ENCODE measurements at places on chromosomes 3 and 15.

- DNase-seq: no peak
These were observed 629.7 kb downstream of the NTRK3 start for GRCh38 chr15:87626860-87627259.

GRCh38 chr15:58398643-58399042 is 33.1 kb upstream of the LIPC start:
- no peak for DNase-seq

GRCh38 chr3:154224866-154225265 is 99.4 kb downstream of the DHX36 start:
- no peak for DNase-seq

GRCh38 chr3:8607234-8608040 is 37.2 kb downstream of the SSUH2 start:
- no peak for DNase-seq

DNA sequence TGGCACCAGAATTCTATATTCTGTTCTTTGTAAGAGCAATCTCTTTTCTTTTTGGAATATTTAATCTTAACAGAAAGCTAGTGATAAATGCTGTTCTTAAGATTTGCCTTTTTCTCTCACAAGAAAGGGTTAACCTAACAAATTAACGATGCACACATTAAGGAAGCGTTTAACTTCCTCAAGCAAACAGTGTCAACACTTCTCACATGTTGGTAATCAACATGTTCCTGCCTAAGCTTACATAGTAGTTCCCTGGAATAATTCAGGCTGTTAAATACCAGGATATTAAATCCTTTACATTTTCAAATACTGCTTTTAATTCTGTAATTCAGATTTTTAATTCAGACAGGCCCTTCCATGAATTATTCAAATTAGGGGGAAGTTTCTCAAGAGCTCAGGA is 67.4 kb upstream of the RPL35A start:
- DNase-seq: no peak

DNA sequence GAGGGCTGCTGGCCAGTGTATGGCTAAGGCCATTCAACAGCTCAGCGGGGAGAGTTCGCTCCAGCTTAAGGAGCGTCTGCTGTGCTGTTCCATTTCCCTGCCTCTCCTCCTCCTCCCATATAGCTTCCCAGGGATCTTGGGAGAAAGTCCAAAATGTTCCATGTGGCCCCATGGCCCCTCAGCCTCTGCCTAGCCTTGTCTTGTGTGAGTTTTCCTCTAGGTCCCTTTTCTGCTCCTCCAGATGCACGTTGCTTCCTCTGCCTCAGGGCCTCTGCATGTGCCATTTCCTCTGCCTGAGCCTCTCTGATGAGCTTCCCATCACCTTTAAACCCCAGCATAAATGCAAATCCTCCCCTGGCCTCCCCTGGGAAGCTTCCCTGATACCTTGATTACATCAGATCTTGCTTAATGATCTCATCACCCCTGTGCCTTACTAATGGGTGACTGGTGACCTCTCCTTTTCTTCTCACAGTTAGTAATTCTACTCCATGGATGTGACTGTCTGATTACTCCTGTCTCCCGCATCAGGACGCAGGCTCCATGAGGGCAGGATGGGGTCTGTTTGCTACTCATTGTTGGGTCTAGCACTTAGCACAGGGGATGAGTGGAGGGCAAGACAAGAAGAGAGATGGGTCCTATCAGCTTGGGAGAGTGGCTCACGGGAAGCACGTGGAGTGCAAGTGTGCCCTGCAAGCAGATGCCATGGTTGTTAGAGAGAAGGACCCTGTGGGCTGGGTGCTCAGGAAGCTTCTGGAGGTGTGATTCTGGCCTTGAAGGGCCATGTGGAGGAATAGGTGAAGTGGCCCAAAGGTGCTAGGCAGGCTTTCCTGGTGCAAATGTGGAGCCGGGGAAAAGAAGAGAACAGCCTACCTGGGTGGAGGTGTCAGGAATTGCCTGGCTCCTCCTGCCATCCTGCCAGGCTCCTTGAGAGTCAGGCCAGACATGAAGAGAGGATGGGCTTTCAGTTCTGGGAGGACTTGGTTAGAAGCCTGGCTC is 23.8 kb downstream of the ITGA11 start:
- DNase-seq: peak; percentile 5

DNA sequence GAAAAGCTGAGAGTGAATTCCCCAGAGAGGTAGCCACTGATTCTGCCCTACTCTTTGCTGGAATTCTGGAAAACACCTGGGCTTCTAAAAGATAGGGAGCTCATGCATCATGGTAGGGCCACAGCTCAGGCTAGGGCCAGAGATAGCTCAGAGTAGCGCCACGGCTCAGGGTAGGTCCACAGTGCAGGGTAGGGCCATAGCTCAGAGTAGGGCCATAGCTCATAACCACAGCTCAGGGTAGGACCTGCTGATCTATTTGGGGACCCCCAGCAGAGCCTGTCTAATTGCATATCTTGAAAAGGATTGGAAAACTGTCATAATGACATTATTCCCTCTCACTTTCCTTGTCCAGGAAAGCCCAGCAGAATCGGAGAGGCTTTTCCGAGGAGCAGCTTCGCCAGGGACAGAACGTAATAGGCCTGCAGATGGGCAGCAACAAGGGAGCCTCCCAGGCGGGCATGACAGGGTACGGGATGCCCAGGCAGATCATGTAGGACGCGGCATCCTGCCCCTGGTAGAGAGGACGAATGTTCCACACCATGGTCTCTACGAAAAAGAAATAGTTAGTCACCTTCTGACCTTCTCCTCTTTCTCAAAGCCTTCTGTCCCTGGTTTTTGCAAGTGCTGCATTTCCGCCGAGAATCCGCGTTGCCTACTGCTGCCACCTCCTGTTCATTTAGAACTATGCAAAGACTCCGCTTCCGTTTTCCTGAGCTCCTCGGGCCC is 14.5 kb downstream of the TAGLN3 start:
- DNase-seq: peak; percentile 55

DNA sequence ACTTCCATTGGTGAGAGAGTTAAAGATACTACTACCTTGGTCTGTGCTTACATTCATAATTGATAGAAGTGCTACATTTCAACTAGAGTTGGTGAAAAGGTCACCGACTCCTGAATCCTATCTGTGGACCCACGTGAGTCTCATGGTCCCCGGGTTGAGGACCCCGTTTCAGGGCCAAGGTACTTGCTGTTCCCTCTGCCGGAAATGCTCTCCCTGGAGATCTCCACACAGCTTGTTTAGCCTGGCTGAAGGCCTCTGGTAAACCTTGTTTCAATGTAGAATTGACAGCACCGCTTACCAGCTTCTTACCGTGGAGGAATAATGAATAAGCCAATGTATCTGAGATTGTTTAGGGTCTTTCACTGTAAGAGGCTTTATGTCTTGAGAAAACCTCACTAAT is 226.0 kb upstream of the GOLGA6L4 start:
- no peak for DNase-seq
